GM23248 (cell line): ENCODE measurements at places on chromosomes 12 and 14. TPM values are rescaled to one million over a fixed set of nuclear protein-coding genes. Genes with fewer than 3 reads are reported as not detected.
A peak's percentile ranks its signal among the peaks of the same experiment; 100 is the strongest.

Gene ENDOU
- total RNA-seq, result 0.22 TPM in 1 of 2 replicates, not detected in the other

Gene ABCC9
- 41.7 and 44.3 TPM in 2 replicates for total RNA-seq

Gene KLHDC1
- 3.4 and 5.0 TPM in 2 replicates for total RNA-seq

DNA sequence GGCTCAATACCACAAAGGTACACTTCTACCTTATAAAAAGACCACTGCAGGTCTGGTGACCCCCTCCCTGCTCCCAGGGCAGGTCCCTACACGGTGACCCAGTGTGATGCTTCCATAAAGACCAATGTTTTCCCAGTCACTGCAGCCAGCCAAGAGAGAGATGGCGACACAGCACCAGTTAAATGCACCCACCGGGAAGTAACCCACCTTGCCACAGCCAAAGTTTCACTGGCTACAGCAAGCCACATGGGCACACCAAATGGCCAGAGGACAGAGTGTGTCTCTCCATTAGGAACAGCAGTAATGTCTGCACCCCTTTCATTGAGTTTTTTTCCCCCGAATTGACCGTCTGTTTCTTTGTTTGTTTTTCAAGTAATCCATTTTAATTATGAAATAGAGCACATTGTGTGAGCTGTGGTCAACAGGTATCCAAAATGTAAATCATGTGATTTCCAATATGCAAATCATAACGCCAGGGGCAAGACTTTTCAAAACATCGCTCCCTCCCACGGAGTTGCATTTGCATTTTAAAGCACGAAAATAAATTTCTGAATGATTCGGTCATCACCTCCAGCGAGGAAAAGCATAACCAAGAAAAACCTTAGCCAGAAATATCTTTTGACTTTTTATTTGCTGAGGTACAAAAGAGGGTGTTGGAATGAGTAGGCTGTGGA is 48.9 kb upstream of the EML1 start:
- peak; percentile 48 for DNase-seq

DNA sequence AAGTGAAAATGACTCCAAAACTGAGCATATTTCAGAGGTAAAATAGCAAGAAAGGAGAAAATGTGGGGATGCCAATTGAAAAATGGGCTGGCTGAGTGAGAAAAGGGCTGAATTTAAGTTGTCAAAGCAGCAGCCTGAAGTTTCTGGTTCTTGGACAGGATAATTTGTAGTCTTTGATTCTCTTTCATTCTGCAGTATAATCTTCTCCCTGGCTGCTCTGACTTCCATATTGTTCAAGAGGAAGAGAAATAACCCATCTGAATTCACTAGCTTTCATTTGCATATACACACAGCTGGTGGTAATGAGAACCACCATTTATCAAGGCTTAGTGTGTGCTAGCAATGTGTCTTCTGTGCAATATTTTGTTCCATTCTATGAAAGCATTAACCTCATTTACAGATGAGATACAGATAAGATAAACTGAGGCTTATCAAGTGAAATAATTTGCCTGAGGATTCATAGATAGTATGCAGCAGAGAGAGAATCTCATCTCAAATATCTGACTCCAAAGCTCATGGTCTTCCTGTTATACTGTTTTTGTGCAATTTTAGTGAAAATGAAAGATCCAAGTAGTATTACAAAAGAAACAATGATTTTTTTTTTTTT is 184.2 kb downstream of the TMTC2 start:
- DNase-seq, result no peak

- DNase-seq, result peak; percentile 90
Measured at GRCh38 chr12:108720757-108721514, 10.4 kb downstream of the CORO1C start.

GRCh38 chr14:35385042-35385839 is 19.3 kb downstream of the NFKBIA start:
- peak; percentile 94 for DNase-seq

DNA sequence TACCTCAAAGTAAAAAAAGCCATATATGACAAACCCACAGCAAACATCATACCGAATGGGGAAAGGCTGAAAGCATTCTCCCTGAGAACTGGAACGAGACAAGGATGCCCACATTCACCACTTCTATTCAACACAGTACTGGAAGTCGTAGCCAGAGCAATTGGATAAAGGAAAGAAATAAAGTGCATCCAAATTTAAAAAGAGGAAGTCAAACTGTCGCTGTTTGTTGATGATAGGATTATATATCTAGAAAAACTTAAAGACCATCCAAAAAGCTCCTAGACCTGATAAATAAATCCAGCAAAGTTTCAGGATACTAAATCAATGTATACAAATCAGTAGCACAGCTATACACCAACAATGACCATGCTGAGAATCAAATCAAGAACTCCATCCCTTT is 5.2 kb downstream of the NDUFA12 start:
- no peak for DNase-seq
